ENCODE measurements at places on chromosomes 5 and 9. TPM values are rescaled to one million over a fixed set of nuclear protein-coding genes. Genes with fewer than 3 reads are reported as not detected.

GRCh38 chr5:94613583-94613982 is 4.8 kb downstream of the KIAA0825 start:
- ATAC-seq, result no peak

Gene EIF4E1B
- total RNA-seq, result not detected

GRCh38 chr5:138468966-138469539 is 3.8 kb downstream of the EGR1 start:
- no peak for ATAC-seq

DNA sequence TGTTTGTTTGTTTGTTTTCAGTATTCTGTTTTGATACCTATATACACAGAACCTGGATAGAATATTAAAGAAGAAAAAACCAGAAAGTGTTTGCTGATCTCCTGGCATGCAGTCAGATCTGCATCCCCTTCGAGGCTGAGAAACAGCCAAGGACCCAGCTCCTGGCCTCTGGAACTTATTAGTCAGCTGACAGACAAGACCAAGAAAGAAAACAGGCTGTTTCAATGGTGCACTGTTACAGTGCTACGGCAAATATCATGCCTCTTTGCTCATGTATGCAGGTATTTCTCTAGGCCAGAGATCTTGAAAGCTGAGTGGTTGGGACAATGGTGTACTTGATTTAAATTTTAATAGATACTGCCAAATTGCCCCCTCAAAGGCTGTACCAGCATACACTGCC is 95.0 kb downstream of the C5orf15 start:
- no peak for ATAC-seq

GRCh38 chr5:125696762-125697161 is 726.4 kb upstream of the GRAMD2B start:
- no peak for ATAC-seq

Measured in esophagus mucosa (tissue), 1 donor.